HS-27A (cell line): ENCODE measurements at places on chromosomes 12 and 14.

GRCh38 chr14:52706286-52706685, 714 bp upstream of the PSMC6 start:
- DNase-seq, result no peak

- no peak for DNase-seq
Measured at GRCh38 chr12:45522227-45522626, 207.3 kb upstream of the ARID2 start.

- DNase-seq, result no peak
Measured at GRCh38 chr12:11976005-11976404, 94.7 kb upstream of the BCL2L14 start.

DNA sequence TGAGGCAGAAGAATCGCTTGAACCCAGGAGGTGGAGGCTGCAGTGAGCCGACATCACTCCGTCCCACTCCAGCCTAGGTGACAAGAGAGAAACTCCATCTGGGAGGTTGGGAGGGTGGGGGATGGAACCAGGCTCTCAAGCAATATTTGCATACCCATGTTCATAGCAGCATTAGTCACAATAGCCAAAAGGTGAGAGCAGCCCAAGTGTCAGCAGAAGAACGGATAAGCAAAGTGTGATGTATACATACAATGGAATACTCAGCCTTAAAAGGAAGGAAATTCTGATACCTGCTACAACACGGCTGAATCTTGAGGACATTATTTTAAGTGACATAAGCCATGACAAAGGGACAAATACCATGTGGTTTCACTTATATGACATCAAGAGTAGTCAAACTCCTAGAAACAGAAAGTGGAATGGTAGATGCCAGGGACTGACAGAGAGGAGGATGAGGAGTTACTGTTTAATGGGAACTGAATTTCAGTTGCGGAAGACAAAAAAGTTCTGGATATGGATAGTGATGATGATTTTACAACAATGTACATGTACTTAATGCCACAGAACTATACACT, 11.6 kb downstream of the DAD1 start:
- DNase-seq, result no peak

GRCh38 chr14:65251213-65251612, 148.9 kb upstream of the MAX start:
- no peak for DNase-seq

GRCh38 chr12:127555071-127555470, 711.9 kb upstream of the TMEM132C start:
- no peak for DNase-seq

GRCh38 chr12:29350080-29350479, 30.9 kb downstream of the ERGIC2 start:
- peak; percentile 53 for DNase-seq

DNA sequence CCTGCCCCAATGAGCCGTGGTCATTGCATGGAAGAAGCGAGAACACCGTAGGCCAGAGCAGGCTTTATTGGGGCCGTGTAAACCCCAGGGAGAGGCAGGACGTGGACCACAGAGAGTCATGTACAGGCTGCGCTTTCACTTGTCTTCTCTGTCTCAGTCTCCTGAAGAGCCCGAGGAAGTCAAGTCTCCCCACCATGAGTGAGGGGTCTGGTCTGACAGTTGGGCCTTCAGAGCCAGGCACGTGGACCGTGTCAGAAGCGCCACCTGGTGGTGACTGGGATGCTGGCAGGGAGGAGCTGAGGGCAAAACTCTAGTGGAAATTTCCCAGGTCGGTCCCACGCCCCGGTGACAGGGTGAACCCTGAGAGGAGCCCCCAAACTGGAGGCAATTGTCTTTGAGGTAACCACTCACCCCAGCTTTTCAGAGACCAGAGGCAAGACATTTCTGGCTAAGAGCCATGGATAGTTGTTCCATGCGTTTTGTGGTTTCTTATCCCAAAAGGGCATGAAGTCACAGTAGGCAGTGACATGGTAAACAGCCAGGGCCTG, 17.4 kb downstream of the RPS6KL1 start:
- peak; percentile 17 for DNase-seq

DNA sequence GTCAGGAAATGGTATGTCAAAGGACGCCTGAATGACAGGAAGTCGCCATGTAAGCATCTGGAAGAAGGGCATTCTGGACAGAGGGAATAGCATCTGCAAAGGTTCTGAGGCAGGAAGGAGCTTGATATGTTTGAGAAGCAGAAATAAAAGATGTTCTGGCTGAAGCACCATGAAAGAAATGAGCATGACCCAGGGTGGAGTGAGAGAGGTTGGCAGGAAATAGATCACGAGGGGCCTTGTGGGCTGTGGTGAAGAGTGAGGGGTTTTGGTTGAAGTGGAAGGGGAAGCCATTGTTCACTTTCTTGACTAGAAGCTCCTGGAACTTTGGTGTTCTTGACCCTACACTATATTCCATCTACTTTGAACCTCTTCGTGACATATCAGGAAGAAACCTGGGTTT, 99.4 kb upstream of the PARP11 start:
- DNase-seq, result no peak

- DNase-seq, result peak; percentile 49
Measured at GRCh38 chr12:15982471-15982870, 71.3 kb downstream of the DERA start.

GRCh38 chr14:100823413-100824080, 2.4 kb upstream of the MEG3 start:
- no peak for DNase-seq

DNA sequence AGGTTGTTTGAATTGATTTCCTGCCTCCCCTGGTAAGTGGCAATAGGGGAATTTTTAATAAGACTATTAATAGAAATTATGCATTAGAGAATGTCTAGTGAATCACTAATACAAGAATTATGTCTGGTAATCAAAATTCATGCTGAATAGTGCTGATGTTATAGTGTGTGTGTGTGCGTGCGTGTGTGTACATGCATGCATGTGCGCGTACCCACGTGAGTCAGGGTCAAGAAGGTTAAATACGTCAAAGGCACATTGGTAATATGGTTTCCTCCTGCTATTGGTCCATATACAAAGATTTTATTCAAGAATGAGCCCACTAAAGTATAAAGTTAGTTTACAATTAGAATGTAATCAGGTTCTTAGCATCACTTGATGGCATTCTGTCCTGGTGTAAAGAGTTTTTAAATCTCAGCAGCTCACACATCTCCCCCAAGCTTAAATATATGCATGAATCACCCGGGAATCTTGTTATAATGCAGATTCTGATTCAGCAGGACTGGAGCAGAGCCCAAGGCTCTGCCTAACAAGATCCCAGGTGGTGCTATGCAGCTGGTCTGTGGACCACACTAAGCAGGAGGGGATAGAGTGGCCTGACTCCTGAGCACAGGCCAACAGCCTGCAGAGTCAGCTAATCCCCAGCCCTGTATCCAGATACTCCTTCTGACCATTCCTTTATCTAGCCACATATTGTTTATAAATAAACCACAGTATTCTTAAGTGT, 43.9 kb downstream of the TTC9 start:
- no peak for DNase-seq

- no peak for DNase-seq
Measured at GRCh38 chr12:102957339-102958050, at the start of gene ASCL1. TSS of gene ASCL1 (plus strand) at chr12:102957674. CDS start at chr12:102958245, 571 bp downstream.

DNA sequence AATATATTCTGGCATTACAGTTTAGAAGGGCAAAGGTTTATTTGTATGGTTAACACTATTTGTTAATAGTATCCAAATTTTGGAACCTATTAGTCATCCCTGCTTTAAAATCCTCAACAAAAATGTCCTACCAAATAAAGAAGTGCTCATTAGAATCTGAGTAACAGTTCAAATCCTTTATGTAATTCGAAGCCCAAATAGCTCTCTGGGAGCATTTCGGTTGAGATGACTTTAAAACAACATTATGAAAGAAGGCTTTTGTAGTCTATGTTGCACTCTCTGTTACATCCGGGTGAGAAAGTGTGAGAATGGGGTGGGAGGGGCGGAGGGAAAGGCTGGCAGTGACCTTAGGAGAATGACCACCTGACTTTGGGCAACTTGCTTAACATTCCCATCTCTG, 59.7 kb downstream of the SLC38A1 start:
- no peak for DNase-seq

DNA sequence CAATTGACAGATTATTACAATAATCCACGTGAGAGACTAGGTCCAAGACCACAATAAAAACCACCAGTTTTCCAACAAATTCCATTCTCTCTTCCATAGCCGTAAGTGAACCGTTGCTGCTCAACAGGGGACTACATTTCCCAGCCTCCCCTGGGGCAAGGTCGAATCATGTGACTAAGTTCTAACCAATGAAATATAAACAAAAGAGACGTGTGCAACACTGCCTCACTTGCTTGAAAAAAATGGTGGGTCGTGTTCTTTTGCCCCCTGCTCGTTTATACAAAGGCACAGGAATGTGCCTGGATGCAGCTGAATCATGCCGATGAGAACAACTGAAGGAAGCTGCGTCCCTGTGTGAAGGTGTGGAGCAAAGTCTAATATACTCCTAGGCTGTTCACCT, 51.1 kb downstream of the HSPB8 start:
- no peak for DNase-seq

- DNase-seq, result no peak
Measured at GRCh38 chr14:56798447-56799342, 11.6 kb downstream of the OTX2 start.

GRCh38 chr12:738712-739111, 13.7 kb upstream of the WNK1 start:
- DNase-seq, result no peak

DNA sequence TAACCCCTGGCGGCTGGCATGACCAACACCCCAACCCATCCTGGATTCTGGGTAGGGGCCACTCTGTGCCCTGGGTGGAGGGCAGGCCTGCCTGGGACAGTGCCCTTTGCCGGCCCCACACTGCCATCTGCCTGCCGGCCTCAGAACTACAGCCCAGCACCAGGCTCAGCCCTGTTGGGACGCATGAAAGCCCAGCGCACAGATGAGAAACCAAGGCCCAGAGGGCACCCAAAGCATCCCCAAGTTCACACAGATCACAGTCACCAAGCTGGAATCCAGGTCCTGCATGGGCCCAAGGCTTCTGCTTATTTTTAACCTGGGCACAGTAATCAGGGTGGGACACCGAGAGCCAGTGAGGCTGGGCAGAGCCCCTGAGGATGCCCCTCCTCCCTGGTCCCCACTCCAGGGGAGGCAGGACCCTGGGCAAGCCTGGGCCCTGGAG, 26.2 kb downstream of the RFLNA start:
- no peak for DNase-seq

GRCh38 chr12:111454311-111454710, 48.6 kb downstream of the SH2B3 start:
- no peak for DNase-seq
